ENCODE measurements at places on chromosomes 12 and 14.

GRCh38 chr12:77102691-77103090 lies 37.3 kb upstream of the E2F7 start:
- DNase-seq: no peak

DNA sequence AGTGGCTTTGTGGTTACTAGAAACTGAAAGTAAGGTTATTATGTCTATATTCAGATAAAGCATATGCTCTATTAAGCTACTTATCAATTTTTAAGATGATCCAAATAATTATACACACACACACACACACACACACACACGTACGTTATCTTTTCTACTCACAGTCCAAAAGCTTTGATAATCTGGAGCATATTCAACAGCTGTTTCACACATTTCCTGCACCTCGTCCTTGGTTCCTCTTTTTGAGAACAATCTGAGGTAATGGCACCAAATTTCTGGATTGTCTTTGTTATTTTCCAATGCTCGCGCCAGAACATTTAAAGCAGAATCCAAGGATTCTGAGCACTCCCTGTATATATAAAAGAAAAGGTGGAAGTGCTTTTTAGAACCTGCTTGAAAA lies 37.5 kb downstream of the ZFC3H1 start:
- no peak for DNase-seq

GRCh38 chr12:49706351-49707127 lies 666 bp downstream of the FMNL3 start:
- peak; percentile 42 for DNase-seq

GRCh38 chr12:121849665-121850064 lies 9.0 kb downstream of the HPD start:
- no peak for DNase-seq

GRCh38 chr14:62289471-62289870 lies 527.3 kb downstream of the SNAPC1 start:
- DNase-seq: no peak

- DNase-seq: peak; percentile 5
Measured at GRCh38 chr14:104274806-104275205, 136.4 kb downstream of the KIF26A start.

DNA sequence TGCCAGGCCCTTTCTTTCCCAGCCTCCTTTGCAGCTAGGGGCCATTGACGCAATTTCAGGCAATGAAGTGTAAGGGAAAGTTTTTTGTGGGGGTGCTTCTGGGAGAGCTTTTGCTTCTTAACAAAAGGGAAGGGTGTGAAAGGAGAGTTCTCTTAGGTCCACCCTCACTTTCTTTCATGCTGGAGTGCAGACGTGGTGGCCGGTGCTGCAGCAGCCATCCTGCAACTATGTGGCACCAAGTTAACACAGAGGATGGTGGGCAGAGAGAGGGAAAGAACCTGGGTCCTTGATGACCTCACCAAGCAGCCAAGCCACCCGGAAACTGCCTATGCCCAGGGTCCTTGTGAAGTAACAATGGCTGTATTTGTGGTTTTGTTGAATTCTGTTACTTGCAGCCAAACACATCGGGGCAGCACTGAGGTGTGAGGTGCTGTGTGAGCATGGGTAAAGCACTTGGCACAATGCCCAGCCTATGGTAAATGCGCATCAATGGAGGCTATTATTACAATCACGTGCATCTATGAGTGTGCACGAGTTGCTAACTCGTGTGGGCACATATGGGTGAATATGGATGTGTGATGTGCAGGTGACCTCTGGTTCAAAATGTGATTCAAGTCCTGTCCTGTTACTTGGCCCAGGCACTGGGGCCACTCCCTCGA lies 122.6 kb downstream of the CALM1 start:
- no peak for DNase-seq

Data from left ventricle myocardium inferior (tissue), 1 donor.